Mononuclear cell (primary cell): ENCODE measurements at places on chromosomes 5 and 9. TPM values are rescaled to one million over a fixed set of nuclear protein-coding genes. Genes with fewer than 3 reads are reported as not detected.

The SLC36A2 gene
- total RNA-seq = not detected

The SOX30 gene
- total RNA-seq = not detected

The CYFIP2 gene
- total RNA-seq = 200 TPM

The CYLC2 gene
- total RNA-seq = not detected

The DENND1A gene
- total RNA-seq = 35.6 TPM

The PTPRD gene
- 0.52 TPM for total RNA-seq

The WNT8A gene
- not detected for total RNA-seq

The TRIM52 gene
- total RNA-seq = 17.5 TPM

The RFX3 gene
- 11.9 TPM for total RNA-seq

The C5orf34 gene
- total RNA-seq = 1.9 TPM

The OMD gene
- not detected for total RNA-seq

The FAF2 gene
- total RNA-seq = 30.1 TPM

The TPRN gene
- 2.4 TPM for total RNA-seq

The SPATA6L gene
- total RNA-seq = 1.8 TPM

The LPAR1 gene
- total RNA-seq = 1.7 TPM

The DIPK1B gene
- total RNA-seq = 2.7 TPM

The GMCL2 gene
- not detected for total RNA-seq

The FSTL4 gene
- total RNA-seq = 0.52 TPM

The NOXA1 gene
- 2.2 TPM for total RNA-seq

The PRSS3 gene
- not detected for total RNA-seq

The PDZD2 gene
- 0.52 TPM for total RNA-seq

The RASGEF1C gene
- not detected for total RNA-seq

The SH2D3C gene
- total RNA-seq = 12.6 TPM

The PDLIM4 gene
- total RNA-seq = not detected

The GRIN1 gene
- total RNA-seq = not detected

The FOXI1 gene
- total RNA-seq = 0.10 TPM

The ELOVL7 gene
- total RNA-seq = 23.2 TPM

The QRFP gene
- total RNA-seq = not detected

The ACTBL2 gene
- total RNA-seq = not detected

The SLC6A3 gene
- not detected for total RNA-seq

The SLC45A2 gene
- under 0.01 TPM for total RNA-seq

The PRLR gene
- total RNA-seq = 1.6 TPM

The BRINP1 gene
- not detected for total RNA-seq

The POMT1 gene
- total RNA-seq = 18.9 TPM

The PCDHA4 gene
- total RNA-seq = not detected
